ENCODE measurements at places on chromosomes 5 and 9.
A peak's percentile ranks its signal among the peaks of the same experiment; 100 is the strongest.

GRCh38 chr5:139212486-139212885 is 14.3 kb upstream of the SIL1 start:
- no peak for DNase-seq

GRCh38 chr5:142011572-142012185 is 1.1 kb downstream of the GNPDA1 start:
- DNase-seq = no peak

DNA sequence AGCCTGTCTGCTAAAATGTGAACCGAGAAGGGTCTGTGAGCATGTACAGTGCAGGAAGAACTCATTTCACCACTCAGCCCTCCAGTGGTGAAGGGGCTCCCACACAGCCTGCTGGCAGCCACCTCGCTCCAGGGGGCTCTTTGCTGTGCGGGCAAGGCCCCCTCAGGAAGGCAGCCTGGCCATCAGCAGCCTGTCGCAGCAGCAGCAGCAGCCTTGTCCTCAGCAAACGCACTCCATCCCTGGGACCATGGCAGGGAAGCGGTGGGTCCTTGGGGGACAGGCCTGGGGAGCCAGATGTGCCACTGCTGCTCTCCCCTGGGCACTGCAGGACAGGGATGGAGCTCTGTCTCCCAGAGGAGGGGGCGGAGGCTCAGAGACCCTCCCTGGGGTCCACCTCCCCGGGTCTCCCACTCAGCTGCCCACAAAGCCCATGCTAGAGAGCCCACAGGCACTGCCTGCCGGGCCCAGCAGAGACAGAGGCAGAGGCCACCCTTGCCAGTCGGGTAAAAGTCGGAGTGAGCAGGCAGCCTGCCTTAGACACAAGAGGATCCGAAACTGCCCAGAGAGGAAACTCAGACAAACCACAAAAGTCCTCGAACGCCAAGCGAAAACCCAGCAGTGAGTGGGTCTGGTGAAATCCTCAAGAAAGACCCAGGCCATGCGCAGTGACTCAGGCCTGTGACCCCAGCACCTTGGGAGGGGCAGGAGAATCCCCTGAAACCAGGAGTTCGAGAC is 8.0 kb downstream of the BRD3 start:
- DNase-seq = no peak

- DNase-seq = no peak
Observed at GRCh38 chr9:38107811-38108304, 38.8 kb upstream of the SHB start.

DNA sequence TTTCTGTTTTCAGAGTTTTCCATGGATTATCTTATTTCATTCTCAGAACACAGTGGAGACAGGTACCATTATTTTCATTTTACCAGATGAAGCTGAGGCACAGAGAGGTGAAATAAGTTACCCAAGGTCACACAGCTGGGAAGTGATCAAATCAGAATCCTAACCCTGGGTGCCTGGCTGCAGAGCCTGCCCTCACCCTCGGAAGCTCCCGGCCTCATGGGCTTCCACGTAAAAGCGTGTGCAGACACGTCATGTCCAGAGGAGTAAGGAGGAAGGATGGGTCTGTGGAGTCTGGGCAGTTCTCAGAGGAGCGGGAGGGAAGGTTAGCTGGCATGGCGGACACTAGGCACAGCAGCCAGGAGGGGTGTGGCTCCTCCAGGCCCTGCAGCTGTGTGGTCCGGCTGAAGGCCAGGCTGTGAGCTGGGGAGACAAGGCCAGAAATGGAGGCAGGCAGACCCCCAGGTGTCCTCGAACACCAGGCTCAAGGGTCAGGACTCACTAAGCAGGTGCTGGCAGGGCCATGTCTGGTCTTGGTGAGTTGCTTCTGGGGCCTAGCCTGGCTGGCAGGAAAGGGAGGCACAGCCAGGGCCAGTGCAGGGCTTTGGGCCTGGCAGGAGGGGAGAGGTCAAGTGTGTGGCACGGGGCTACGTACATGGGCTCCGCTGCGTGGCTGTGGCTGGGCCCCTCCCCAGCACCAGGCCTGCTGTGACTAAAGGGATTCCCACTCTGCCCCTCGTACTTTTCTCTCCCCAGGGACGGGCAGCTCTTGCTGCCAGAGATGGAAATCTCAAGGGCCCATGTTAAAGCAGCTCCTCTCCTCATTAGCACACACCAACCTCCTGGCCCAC is 5.6 kb downstream of the TBC1D9B start:
- no peak for DNase-seq

- DNase-seq = no peak
Observed at GRCh38 chr5:56703952-56704351, 111.4 kb upstream of the MAP3K1 start.

GRCh38 chr5:144548936-144549335 is 378.3 kb downstream of the KCTD16 start:
- DNase-seq = no peak

- DNase-seq = no peak
Observed at GRCh38 chr9:72305102-72305546, 59.9 kb downstream of the ZFAND5 start.

GRCh38 chr9:126953041-126953809 is 38.6 kb downstream of the RALGPS1 start:
- no peak for DNase-seq

DNA sequence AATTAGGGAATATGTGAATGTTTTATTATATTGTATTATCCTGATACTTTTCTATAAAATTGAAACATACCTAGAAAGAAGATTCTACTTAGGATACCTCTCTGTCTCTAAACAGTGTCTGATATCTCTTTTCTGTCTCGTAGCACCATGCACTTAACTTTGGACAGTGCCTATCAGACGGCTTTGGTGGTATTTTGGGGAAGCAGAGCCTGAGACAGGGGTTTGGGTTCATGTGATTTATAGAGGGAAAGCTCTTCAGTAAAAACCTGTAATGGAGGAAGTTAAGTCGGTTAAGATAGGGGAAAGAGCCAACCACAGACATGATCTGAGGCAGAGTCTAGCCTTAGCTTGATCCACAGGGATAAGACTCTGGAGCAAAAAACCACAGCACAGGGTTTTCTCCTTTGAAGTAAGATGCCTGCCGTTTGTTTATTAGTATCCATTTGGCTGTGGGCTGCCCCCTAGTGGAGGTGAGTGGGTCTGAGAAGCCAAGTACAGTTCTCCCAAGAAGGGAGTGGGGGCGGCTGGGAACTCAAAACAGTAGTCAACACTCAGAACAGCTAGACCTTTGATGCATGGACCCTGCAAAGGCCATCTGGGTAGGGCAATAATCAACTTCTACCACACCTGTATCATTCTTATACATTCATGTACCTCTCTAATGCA is 141.2 kb upstream of the ASTN2 start:
- peak; percentile 3 for DNase-seq

DNA sequence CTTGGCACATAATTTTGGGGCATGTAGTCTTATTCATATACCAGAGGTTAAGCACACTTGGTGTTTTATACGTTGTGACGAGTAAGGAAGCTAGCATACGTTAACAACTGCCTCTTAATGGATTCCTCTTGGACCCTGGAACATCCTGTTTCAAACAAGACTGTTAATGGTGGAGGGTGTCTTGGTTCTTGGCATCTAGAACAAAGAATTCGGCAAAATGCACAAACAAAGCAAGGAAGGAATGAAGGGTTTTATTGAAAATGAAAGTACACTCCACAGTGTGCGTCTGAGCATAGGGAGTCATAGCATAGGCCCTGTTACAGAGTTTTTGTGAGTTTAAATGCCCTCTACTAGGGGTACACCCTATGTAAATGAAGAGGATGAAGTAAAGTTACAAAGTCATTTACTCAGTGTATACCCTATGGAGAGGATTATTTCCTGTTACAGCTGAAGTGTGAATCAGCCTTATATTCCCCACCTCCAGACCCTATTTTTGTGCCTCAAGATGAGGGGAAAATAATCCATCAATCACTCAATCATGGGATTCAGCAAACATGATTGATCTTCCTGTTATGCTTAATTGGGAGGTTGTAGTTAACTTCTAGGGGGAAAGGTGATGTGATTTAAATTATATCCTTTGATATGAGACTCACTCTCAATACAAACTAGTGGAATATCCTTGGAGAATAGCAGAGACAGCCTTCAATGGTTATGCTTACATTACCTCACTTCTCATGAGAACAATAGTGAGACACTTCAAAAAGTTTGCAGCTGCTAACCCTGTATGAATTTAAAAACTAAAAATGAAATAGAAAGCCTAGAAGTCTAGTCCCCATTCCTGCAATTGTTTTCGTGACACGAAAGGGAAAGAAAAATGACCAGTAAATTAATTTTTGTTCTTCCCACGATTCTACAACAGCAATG is 84.9 kb upstream of the MYO10 start:
- DNase-seq = no peak

GRCh38 chr9:78121488-78121887 is 89.9 kb upstream of the GNAQ start:
- peak; percentile 59 for DNase-seq

GRCh38 chr5:141879941-141880738 is 1.9 kb upstream of the PCDH1 start:
- peak; percentile 76 for DNase-seq

DNA sequence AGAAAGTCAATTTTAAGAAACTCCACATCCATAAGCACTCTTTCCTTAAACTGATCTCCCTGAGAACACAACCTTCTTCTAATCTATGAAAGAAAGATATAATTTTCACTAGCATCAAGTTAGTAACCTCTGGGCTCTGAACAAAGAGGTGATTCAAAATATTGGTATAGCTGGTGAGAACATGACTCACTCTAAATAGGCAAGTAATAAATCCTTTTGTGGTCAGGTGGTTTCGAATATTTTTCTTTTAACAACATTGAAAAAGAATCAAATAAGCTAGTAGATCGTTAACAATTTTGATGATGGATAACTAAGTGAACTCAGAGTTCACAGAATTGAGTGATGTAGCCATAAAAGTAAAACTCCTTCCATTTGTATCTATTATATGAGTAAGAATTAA is 150.6 kb upstream of the IQGAP2 start:
- no peak for DNase-seq

- no peak for DNase-seq
Observed at GRCh38 chr9:78792745-78793144, 495.8 kb downstream of the PSAT1 start.

DNA sequence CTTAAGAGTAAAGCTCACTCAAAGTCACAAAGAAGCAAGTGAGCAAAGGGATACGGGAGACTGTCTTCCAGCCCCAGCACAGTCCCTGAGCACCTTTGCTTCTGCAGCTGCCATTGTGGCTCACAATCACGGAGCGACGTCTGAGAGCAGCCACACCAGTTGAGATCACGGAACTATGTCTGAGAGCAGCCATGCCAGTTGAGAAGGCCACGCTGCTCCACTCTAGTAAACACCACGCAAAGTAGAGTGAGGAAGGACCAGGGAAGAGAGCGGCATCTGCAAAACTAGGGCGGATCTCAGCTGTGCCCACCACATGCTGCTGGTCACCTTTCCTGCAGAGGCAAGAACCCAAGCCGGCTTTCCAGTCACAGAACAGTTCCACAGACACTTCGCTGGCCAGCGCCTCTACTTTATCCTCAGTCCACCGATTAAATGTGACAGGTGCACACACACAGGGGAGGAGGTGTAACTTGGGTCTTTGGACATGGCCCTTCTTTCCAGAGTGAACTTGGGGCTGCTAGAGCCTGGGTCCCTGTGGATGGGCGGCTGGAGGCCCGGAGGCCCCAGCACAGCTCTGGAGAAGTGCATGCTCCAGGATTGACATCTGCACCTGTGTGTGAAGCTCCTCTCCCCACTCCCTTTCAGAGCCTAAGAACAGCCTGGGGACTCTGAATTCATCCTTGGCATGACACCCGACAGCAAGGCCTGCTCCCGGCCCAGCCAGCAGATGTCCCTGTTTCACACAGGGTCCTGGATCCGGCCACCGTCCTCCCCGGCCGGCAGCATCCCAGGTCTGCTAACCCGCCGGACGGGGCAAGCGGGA is 324.9 kb upstream of the IRX4 start:
- no peak for DNase-seq

DNA sequence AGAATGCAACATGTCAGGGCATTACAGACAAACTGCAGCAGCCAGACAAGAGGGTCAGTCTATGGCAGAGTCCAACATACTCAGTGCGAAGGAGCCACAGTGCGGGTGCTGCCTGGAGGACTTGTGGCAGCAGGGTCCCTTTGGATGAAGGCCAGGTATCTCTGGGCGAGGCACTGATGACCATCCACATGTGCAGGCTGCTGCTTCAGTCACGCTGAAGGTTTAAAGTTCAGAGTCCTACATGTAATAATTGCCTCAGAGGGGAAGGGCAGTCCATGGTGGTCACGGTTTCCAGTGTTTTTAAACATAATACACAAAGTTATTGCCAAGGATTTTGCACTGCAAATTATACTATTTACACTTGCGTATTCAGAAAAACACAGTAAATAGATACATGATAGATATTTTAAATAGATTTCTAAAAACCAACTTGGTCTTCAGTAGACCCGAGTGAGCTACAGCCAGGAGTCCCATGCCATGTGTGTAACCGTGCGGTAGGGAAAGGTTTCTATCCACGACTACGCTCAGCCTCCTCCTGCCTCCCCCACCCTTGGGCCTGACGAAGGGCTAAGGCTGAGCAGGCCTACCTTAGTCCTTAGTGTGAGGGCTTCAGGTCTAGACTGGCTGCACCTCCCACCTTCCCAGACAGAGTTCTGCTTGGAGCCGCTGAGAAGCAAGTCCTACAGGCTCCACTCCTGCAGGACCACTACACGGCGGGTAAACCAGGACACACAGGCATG is 76.2 kb downstream of the GPR21 start:
- DNase-seq = no peak

DNA sequence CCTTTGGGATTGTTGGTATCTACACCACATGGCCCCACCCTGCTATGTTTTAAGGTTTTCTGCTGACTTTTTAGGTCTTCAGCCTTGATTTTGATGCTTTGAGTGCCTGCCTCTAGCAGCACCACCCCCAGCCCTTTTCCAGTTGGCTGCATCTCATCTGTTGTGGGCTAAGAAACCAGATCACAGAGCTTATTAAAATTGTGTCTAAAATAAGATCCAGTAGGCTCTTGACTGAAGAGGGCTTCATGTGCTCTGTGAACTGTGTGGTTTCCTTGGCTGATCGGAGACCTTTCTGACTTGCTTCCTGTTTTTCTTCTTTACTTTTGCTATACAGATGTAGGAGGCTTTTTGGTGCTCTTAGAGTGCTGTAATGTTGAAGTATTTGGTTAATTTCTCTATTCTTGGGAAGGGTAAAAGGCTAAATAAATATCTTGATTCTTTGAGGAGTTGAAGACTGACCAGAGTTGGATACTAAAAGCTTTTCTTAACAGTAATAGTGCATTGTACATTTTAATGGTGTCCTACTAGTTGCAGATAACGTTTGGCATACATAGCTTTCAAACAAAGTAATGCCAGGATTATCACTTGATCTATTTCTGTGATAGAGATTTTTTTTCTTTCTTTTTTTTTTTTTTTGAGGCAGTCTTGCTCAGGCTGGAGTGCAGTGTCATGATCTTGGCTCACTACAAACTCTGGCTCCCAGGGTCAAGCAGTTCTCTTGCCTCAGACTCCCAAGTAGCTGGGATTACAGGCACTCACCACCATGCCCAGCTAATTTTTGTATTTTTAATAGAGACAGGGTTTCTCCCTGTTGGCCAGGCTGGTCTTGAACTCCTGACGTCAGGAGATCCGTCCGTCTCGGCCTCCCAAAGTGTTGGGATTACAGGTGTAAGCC is 4.5 kb downstream of the UBE2D2 start:
- DNase-seq = no peak

DNA sequence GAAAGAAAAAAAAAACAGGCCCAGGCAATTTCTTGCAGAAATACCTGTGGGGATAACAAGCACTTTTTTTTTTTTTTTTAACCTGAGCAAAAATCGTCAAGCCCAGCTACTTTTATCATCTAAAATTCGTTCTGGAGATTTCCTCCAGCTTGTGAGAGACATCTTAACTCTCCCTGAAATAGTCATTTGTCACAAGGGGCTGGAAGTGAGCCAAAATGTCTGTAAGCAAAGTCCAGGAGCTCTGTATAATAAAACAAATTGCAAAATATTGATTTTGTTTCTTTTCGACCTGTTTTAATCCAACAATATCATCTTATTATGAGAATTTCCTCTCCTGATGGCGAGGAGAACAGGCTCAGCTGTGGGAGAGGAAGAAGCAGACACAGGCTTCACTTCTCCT is 168.4 kb downstream of the TTLL11 start:
- DNase-seq = no peak

Data from amygdala (tissue), 56 donors.